ENCODE measurements at places on chromosomes 6 and 20.

DNA sequence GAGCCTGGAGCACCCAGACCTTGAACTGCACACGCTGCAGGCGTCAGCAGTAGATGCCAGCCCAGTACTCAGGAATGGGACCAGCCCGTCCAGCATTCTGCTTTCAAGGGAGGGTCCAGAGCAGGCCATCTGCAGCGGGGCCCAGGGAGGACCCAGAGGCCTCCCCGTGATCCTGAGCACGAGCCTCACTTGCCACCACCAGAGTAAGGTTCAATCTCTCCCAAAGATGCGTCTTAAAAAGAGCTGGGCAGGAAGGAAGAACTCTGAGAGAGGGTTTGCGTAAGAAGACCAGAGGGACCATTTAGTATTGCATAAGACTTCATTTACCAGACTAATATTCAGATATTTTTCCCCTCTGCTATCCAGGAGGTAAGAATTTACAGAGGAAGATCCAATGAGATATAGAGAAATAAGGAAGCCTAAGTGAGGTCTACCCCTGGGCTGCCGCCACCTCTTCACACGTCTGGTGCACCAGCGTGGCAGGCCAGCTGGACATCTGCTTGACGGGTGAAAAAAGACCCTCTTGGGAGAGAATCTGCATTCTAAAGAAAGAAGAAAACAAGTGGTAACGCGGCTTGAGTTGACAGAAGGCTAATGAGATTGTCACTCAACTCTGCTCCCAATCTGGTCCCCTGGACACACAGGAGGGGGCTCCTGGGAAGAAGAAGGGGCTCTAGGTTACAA lies 107.3 kb downstream of the PRND start:
- no peak for DNase-seq

GRCh38 chr20:1973601-1974440 lies 20.0 kb downstream of the PDYN start:
- DNase-seq = no peak

DNA sequence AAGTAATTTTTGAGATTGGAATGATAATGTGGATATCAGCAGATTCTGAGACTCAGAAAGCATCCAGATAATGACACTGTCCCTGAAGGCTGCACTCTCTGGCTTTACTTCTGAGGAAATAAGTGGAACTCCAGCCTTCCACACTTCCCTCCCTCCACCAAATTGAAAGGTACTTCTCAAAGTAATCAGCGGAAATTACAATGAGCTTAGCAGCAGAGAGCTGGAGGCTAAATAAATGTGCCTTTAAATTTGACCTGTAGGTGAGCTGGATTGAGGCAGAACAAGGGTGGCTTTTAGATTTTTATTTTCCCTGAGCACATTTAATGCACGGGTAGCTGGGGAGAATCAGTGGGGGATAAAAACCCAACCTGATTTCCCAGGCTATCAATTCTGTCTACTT lies 39.3 kb upstream of the RNF144B start:
- no peak for DNase-seq

DNA sequence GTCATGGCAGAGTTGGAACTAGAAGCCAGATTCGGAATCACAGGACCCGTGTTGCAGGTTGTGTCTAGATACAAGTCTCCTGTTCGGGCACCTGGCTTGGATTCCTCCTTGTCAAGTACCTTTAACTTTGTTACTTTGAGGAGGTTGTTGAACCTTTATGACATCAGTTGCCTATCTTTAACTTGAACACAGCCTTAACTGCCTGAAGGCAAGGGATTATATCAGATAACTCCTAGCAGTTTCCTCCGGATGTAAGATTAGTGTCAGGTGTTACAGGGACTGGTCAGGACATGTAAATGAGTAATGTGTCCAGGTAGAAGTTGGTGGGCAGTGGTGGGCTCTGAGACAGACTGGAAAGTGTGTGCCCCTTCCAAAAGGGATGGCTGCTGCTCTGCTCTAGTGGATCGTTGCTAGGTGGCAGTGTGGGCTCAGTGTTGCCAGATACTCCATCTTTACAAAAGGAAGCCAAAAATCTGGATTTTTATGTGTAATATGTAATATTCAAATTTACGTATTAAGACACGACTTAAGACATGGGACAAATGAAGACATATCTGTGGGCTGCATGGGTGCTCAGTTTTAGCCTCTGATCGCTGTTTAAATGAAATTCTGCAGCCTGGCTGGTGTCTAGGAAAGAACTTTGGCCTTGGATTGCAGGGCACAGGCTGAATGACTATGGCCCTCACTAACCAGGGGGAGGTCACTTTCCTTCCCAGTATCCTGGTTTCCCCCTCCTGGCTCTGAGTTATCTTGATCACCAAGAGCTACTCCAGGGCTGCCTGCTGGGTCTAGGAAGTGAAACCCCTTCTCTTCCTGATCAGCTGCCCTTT lies 27.1 kb downstream of the CHMP4B start:
- no peak for DNase-seq

All from activated naive CD4-positive, alpha-beta T cell (primary cell).